ENCODE measurements at places on chromosomes 11 and 22.
A peak's percentile ranks its signal among the peaks of the same experiment; 100 is the strongest.

- DNase-seq, result no peak
These were observed 559 bp downstream of the SNX19 start for GRCh38 chr11:130915603-130916237.

- no peak for DNase-seq
These were observed 13.7 kb downstream of the MEI1 start for GRCh38 chr22:41713004-41713403.

DNA sequence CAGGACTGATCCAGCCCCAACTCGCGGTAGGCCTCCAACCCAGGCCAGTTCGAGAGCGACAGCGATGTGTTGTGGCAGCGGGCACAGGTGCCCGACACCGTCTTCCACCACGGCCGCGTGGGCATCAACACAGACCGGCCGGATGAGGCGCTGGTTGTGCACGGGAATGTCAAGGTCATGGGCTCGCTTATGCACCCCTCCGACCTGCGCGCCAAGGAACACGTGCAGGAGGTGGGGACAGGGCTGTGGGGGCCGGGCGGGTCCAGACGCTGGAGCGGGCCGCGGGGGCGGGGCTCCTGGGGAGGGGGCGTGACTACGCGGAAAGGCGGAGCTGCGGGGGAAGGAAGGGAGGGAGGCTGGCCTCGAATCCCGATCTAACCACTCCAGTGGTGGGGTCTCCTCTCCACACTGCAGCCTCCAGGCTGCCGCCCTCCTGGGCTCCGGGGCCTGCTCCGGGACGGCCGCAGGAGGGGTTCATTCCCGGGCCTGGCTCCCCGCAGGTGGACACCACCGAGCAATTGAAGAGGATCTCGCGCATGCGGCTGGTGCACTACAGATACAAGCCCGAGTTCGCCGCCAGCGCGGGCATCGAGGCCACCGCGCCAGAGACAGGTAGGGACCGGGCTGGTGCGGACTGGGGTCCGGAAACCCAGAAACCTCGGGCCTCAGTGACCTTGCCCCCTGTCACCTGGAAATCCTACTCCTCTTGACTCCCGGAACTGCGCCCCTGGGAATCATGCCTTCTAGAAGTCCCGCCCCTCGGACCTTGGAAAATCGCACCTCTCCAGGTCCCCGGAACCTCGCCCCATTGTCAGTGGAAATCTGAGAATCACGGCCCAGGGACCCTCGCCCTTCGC lies 14.9 kb downstream of the TMEM258 start:
- DNase-seq, result no peak

- no peak for DNase-seq
These were observed 6.1 kb downstream of the SIPA1 start for GRCh38 chr11:65643971-65644370.

GRCh38 chr11:73388265-73389133 lies 12.3 kb downstream of the RELT start:
- no peak for DNase-seq

GRCh38 chr11:80182901-80183300 lies 742.1 kb upstream of the TENM4 start:
- DNase-seq, result no peak

- peak; percentile 55 for DNase-seq
These were observed 20.7 kb downstream of the ELF5 start for GRCh38 chr11:34492806-34493414.

Measured in NCI-H1092 (cell line).